ENCODE measurements at places on chromosomes 11 and 22.
A peak's percentile ranks its signal among the peaks of the same experiment; 100 is the strongest.

- peak; percentile 55 for DNase-seq
Measured at GRCh38 chr11:84564180-84564866, 1062.8 kb downstream of the DLG2 start.

GRCh38 chr22:29937940-29938693 is 55.1 kb downstream of the MTMR3 start:
- DNase-seq = peak; percentile 20

DNA sequence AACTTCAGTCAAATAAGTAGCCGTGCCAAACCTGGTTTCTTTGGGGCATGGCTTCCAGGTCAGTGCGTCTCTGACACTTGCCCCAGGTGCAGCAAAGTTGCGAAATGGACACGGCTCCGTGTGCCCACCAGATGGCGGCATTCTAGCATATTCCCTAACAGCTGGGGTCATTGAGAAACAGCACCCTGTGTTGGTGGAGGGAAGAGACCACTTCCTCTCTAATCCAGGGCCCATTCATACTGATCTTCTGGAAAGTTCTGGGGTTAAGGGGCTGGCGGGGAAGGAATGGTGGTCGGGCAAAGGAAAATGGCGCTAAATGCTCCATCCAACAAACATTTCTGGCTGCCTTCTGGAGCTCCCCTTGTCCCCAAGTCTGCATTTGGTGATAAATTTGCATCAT is 141.2 kb upstream of the TIMP3 start:
- peak; percentile 87 for DNase-seq

DNA sequence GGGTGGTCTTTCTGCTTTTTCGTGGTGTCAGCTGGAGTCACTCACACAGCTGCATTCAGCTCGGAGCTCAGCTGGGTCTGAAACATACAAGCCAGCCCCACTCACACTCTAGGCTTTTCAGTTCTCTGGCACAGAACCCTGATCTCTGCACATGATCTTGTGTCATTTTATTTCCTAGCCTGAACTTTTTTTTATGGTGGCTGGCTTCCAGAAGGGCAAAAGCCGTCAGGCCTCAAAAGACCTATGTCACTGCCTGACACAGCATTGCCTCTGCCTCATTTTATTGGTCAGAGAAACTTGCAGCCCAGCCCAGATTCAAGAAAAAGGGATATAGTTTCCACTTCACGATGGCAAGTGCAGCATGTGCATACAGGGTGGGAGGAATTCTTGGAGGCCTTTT is 117.8 kb downstream of the NTM start:
- no peak for DNase-seq

GRCh38 chr22:19038164-19038546 is 84.1 kb downstream of the DGCR2 start:
- DNase-seq = no peak

GRCh38 chr22:44413211-44413610 is 84.8 kb downstream of the RTL6 start:
- DNase-seq = no peak

GRCh38 chr11:54985731-54986130 is 276.2 kb upstream of the TRIM48 start:
- no peak for DNase-seq

- no peak for DNase-seq
Measured at GRCh38 chr11:67639438-67639859, at the start of gene TBX10. Gene TBX10, minus strand, starts transcription at chr11:67639763. Its CDS starts 291 bp downstream, at chr11:67639472.

DNA sequence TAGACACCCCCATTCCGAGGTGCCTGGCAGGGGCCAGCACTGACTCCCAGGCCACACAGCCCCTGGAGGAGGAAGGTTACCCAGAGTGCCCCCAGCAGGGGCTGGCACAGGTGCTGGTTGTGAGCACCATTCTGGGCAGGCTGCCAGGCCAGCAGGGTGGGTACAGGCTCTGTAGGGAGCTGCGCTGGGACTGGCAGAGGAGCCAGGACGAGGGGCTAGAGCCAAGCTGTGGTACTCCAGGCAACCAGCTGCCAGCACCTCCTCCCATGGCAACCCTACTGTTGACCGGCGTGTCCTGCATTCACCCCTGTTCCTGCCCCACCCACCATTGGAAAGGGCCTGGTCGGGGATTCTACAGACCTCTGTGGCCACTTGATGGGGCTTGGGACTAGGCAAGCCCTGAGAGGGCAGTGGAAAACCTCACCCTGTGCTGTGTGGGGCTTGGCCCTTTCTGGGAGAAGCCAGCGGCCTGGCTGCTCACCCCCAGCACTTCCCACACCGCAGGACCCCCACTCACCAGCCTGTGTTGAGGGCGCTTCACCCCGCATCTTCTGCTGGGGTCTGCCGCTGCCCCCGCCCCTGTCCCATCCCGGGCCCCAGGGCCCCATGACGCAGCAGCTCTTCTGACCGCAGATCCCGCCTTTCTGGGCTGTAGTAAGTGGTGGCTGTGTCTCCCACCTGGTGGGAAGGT is 1.9 kb downstream of the CLDN5 start:
- no peak for DNase-seq

- DNase-seq = no peak
Measured at GRCh38 chr11:125371431-125371935, 124.6 kb downstream of the FEZ1 start.
